Mesothelial cell of epicardium (in vitro differentiated cells): ENCODE measurements at places on chromosomes 4 and X.

DNA sequence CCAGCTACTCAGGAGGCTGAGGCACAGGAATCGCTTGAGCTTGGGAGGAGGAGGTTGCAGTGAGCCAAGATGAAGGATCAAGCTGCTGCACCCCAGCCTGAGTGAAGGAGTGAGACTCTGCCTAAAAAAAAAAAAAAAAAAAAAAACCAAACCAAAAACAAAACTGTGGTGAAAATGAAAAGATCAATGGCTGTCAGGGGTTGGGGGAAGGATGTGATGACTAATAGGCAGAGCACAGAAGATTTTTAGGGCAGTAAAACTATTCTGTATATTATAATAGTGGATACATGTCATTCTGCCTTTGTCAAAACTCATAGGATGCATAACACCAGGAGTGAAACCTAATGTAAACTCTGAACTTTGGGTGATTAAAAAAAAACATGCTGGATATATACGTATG lies 69.9 kb upstream of the ELOVL6 start:
- no peak overlapping the region for H3K4me3 ChIP-seq
- H3K27ac ChIP-seq, result no peak overlapping the region
- no peaks in the 10 kb centered on the region for H3K27me3 ChIP-seq
- no peaks in the 10 kb centered on the region for H3K36me3 ChIP-seq
- H3K4me1 ChIP-seq, result no peaks in the 10 kb centered on the region
- DNase-seq, result no peak

DNA sequence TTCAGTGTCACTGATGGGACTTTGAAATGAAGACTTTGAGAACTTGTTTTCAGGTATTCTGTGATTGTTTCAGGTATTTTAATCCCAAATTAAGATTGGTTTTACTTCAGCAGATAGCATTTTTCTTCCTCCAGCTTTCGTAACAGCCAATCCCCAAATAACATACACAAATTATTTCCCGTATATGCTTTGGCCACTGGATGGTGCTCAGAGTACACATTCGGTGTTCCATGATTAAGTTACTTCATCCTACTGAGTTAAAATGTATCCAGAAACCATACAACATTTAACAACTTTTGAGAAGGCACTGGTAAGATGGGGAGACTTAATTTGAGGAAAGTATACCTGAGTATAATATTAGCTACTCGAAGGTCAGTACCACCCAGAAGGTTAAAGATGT lies 233.4 kb upstream of the FAM47A start:
- no peak for DNase-seq
- H3K4me3 ChIP-seq, result no peak overlapping the region
- H3K27ac ChIP-seq, result no peak overlapping the region
- H3K4me1 ChIP-seq, result peaks cover 17% of the 10 kb centered on the region

DNA sequence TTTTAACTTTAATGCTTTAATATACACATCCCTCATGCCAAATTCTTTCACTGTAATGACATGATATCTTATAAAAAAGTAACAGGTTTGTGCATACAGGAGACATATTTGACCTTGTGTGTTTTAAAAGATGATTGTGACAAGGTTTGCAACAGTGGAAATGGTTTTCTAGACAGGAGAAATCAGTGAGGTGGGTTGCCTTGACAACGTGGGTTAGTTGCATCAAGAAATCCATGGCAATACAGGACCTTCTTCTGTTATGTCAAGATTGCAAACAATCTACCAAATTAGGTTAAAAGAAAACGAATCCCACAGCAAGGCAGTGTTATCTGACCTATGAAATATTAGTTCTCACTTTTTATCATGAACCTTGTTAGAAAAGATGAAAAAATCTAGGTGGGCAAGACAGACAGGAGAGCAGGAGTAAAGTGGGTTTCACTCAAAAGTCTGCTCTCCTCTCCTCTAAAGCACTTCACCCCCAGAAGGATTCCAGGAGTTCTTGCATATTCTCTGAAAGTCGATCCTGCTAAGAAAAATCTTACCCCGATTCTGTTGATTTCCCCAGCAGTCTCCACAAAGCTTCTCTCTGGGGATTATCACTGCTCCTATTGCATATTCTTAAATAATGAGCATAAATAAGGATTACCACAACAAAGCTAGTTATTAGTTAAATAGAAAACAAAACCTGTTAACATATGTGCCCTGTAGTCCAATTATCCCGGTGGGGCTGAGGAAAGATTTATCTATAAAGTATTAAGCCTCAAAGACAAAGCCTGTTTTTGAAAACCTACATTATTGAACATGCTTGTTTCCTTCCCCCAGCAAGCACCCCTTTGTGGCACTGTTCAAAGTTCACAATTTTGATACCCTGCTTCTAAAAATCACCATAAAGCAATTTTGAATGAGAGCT lies 71.0 kb downstream of the TMA16 start:
- DNase-seq, result no peak
- no peak overlapping the region for H3K27ac ChIP-seq
- H3K27me3 ChIP-seq, result peaks cover 6% of the 10 kb centered on the region
- H3K36me3 ChIP-seq, result no peaks in the 10 kb centered on the region
- no peak overlapping the region for H3K4me3 ChIP-seq
- no peaks in the 10 kb centered on the region for H3K4me1 ChIP-seq

DNA sequence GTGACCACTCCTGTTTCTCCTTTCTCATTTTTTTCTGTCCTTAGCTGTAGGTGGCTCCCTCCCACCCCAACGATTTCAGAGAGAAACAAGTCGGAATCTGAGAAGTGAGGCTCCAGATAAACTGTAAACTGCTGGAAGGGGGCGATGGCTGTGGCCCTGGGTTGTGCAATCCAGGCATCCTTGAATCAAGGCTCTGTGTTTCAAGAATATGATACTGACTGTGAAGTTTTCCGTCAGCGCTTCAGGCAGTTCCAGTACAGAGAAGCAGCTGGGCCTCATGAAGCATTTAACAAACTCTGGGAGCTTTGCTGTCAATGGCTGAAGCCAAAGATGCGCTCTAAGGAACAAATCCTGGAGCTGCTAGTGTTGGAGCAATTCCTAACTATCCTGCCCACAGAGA lies 37.7 kb downstream of the ETDC start:
- H3K27me3 ChIP-seq, result no peaks in the 10 kb centered on the region
- peaks cover 16% of the 10 kb centered on the region for H3K36me3 ChIP-seq
- no peak overlapping the region for H3K27ac ChIP-seq
- peaks cover 19% of the 10 kb centered on the region for H3K4me1 ChIP-seq
- no peak overlapping the region for H3K4me3 ChIP-seq
- no peak for DNase-seq

DNA sequence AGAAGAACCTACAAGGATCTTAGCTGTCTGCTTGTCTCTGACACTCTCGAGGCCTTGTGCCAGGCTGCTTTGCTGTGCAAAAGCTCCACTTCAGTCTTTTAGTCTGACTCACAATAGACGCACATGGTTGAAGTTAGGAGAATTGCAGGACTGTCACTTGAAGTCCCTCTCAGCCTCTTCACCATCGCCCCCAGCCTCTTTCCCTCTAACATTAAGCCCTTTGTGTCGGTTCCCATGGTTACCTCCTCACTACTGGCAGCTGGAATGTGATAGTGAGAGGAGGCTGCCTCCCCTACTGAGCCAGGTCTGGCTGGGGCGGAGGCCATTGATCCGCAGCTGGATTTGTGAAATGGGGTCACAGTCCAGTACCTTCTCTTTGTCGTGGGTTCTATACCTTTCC lies 201.8 kb downstream of the SOWAHB start:
- no peaks in the 10 kb centered on the region for H3K36me3 ChIP-seq
- no peak for DNase-seq
- peak overlapping the region; percentile 62 for H3K27ac ChIP-seq
- H3K27me3 ChIP-seq, result no peaks in the 10 kb centered on the region

- no peak overlapping the region for H3K4me3 ChIP-seq
- H3K27me3 ChIP-seq, result no peaks in the 10 kb centered on the region
- no peak for DNase-seq
- peaks cover 18% of the 10 kb centered on the region for H3K4me1 ChIP-seq
- no peak overlapping the region for H3K27ac ChIP-seq
These were observed 214.6 kb downstream of the PALLD start for GRCh38 chr4:168711197-168712140.

- H3K36me3 ChIP-seq, result no peaks in the 10 kb centered on the region
- H3K4me3 ChIP-seq, result no peak overlapping the region
- no peak overlapping the region for H3K27ac ChIP-seq
- H3K4me1 ChIP-seq, result peaks cover 35% of the 10 kb centered on the region
- H3K27me3 ChIP-seq, result no peaks in the 10 kb centered on the region
These were observed 100.3 kb upstream of the FAT1 start for GRCh38 chr4:186823989-186824388.

GRCh38 chr4:141254326-141254725 lies 33.6 kb downstream of the ZNF330 start:
- no peak overlapping the region for H3K27ac ChIP-seq
- no peak overlapping the region for H3K4me3 ChIP-seq
- H3K4me1 ChIP-seq, result no peaks in the 10 kb centered on the region

DNA sequence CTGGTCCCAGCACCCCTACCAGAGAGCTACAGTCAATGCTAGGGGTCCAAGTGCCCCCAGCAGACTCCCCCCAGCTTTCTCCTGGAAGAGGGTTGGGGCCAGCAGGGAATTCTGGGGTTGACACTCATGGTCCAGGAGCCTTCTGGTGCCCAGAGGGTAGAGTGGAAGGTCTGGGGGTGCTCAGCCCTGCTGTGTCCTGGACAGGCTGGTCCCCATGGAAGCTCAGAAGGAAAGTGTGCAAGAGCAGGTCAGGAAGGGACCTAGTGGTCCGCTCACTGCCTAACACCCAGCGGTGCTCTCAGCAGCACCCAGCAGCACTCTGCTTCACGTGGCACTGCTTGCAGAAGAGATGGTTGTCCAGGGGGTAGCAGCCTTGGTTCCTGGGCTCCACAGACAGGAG lies 6.9 kb downstream of the TEX13C start:
- peaks cover 9% of the 10 kb centered on the region for H3K4me1 ChIP-seq
- H3K36me3 ChIP-seq, result no peaks in the 10 kb centered on the region
- H3K27ac ChIP-seq, result no peak overlapping the region
- no peak overlapping the region for H3K4me3 ChIP-seq
- H3K27me3 ChIP-seq, result no peaks in the 10 kb centered on the region
- DNase-seq, result no peak

DNA sequence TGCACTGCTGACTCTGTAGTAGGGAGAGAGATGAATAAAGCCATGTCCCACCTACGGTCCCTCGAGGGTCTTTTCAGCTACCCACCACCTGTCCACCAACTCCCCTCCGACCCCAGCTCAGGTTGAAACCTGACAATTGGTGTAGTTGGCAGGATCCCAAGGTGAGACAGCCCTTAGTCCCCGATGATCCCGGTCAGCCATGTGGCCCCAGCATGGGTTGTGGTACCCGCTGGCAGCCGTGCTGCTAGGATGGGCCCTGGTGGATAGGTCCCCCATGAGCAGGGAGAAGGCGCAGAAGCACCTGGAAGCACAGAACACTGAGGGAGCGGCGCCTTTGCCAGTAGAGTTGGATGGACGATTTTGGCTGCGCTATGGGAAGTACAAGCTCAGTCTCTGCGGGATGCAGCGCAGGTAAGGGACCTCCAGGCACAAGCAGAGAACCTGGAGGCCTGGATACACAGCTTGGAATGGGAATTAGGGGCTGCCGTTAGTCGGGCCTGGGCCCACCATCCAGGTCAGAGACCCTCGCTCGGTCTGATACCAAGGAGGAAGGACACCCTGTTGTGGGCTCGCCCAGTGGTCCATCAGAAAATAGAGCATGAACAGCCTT lies 694.6 kb upstream of the AGA start:
- H3K36me3 ChIP-seq, result no peaks in the 10 kb centered on the region
- no peaks in the 10 kb centered on the region for H3K27me3 ChIP-seq
- H3K4me1 ChIP-seq, result no peaks in the 10 kb centered on the region
- DNase-seq, result no peak
- no peak overlapping the region for H3K27ac ChIP-seq

DNA sequence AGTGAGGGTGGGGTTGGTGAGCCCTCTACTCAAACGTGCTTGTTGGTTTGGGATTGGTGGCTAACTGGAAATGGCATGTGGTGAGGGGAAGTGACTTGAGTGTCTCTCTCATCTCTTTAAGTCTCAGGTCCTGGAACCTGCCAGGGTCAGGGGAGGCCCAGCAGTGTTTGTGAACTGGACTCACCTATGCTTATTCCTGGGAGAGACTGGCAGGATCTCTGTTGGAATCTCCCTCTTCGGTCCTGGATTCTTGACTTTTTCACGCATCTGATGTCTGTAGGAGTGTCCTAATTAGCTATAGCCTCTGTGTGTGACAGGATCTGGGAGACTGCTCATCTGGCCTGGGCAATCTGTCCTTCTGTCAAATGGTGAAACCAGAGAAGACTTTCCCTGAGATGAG lies 7.2 kb upstream of the EFNB1 start:
- H3K4me3 ChIP-seq, result no peak overlapping the region
- no peak for DNase-seq
- H3K4me1 ChIP-seq, result peaks cover 2% of the 10 kb centered on the region
- H3K27me3 ChIP-seq, result peaks cover 6% of the 10 kb centered on the region
- H3K36me3 ChIP-seq, result no peaks in the 10 kb centered on the region
- H3K27ac ChIP-seq, result no peak overlapping the region

DNA sequence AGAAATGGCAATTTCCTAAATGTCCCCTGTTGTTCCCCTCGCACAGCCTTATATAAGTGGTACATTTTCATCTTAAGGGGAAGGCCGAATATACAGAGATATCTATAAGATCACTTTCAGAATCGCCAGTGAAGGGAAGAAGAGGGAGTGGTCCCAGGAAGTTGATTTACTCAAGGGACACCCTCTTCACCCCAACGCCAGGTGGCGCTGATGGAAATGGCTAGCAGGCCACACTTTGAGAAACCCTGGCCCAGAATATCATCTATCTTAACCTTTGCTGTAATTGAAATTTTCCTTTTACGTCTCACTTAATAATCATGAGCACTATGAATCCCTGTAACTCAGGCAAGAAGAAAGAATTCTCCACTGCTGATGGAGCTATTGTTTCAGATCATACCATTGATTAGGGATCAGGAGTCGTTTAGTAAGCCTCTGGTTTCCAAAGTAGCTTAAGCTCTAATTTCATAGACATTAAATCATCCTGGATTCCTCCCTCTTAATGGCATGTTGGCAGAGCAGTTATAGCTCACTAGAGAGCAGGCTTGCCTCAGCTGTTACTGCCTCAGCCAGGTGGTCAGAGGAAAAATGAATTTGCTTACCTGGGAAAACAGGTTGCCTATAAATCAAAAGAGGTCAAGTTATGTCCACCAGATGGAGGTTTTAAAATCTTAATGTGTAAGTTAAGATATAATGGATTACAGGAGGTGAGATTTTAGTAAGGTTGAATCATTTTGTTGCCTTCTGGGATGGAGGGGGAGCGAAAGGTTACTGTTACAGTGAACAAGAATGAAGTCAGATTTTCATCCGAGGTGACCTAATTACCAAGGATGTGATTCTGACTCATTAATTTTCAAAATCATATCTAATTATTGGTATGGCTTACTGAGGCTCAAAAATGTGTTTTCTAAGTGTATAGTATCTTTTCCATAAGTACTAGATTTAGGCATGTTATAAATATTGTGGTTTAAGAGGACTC lies 941.2 kb upstream of the TENM3 start:
- no peak overlapping the region for H3K4me3 ChIP-seq
- H3K27me3 ChIP-seq, result no peaks in the 10 kb centered on the region
- peak; percentile 42 for DNase-seq

DNA sequence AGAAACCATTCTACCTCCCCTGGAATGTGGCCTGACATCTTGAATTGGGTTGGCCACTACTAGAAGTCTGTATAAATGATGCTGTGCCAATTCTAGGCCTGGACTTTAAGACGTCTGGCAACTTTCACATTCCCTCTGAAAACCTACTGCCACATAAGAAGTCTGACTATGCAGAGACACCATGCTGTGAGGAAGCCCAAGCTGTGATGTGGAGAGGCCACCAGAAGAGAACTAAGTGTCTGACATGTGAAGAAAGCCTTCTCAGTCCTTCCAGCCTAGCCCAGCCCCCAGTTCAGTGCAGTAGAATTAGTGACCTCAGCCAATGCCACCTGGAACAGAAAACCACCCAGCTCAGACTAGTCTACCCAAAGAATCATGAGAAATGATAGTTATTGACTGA lies 24.2 kb upstream of the FAM9C start:
- peaks cover 3% of the 10 kb centered on the region for H3K36me3 ChIP-seq
- no peaks in the 10 kb centered on the region for H3K27me3 ChIP-seq
- DNase-seq, result no peak
- H3K27ac ChIP-seq, result no peak overlapping the region
